NCI-H1048 (cell line): ENCODE measurements at places on chromosomes 12 and 14.

GRCh38 chr14:90177539-90178189, 78.7 kb upstream of the PSMC1 start:
- no peak for DNase-seq

- DNase-seq, result no peak
These were observed 46.7 kb upstream of the CORO1C start for GRCh38 chr12:108778053-108778452.

DNA sequence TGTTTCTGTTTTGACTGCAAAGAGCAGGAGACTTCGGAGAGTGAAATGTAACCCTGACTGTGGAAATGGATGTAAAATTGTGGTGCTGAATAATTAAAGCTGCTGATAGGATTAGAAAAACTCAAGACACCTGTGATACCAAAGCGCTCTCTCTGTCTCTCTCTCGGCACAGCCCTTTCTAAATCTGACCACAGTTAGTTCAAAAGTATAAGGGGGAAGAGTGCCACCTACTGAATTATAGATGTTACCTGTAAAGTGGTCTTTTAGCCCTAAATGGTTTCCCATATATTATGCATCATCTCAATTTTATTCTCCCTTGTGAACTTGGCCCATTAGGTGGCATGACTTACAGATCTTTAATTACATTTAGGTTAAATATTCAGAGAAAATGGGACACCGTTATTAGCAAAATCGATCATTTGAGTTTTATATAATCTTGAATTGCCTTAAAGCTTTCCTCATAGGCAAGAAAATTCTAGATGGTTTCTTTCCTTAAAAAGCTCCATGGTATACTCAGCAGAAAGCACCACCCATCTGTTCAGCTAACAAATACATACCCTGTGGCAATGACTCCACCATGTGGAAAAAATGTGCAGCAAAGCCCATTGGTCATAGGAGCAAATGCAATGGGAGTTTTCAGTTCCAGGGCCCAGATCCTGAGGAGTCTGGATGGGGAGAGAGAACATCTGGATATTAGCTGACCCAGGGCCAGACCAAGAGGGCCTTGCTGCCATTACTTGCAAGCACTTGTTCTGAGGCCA, 18.1 kb downstream of the RFC5 start:
- no peak for DNase-seq

- DNase-seq, result no peak
These were observed 9.4 kb upstream of the DCP1B start for GRCh38 chr12:2013527-2014223.

DNA sequence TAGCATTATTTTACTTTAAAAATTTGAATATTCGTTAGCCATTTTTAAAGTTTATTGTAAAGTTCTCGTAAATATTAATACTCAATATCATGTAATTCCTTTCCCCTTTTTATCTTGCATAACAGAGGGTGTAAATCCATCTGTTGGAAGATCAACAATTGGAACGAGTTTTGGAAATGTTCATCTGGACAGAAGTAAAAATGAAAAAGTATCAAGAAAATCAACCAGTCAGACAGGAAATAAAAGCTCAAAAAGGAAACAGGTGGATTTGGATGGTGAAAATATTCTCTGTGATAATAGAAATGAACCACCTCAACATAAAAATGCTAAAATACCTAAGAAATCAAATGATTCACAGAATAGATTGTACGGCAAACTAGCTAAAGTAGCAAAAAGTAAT, 1.8 kb downstream of the PMCH start:
- DNase-seq, result no peak

DNA sequence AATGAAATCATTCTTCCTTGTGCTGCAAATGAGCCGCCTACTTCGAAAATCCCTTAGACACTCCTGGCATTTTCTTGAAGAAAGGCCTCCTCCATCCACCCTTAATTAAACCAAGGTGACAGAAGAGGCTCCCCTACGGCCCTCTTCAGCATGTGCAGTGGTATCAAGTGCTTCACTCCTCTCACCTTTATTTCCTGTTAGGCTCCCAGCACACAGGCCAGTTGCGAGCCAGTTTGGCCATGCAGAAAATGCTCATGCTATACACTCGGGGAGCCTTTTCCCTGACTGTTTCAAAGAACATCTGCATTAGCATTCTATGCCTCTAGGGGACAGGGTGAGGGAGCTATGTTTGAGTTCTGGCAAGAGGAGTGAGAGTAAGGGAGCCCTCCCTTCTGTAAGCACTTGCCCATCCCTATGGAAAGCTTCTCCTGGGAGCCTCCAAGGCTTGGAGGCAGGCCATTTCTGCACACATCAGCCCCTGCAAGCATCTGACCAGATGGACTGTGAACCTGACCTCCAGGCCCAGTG, 291.5 kb downstream of the RPS29 start:
- no peak for DNase-seq

- no peak for DNase-seq
These were observed 1.3 kb upstream of the MAP3K9 start for GRCh38 chr14:70810621-70811020.

- no peak for DNase-seq
These were observed 19.3 kb downstream of the TAS2R50 start for GRCh38 chr12:10967409-10967808.

DNA sequence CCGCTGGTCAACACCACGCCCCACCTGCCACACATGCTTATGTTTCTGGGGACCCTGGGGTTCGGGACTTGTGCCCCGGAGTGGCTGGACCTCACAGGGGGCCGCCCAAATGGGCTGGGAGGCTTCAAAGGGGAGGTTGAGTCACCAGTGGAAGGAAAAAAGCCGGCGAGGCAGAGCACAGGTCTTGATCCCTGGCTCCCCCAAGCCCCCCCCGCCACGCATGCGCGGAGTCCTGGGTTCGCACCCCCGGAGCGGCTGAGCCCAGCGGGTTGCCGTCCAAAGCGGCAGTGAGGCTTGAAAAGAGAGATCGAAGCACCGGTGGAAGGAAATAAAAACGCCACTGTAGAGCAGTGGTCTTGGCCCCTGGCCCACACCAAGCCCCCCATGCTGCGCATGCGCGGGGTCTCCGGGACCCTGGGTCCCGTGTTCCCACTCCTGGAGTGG, 313.5 kb downstream of the ALG10 start:
- DNase-seq, result no peak

- no peak for DNase-seq
These were observed 38.5 kb downstream of the RIN3 start for GRCh38 chr14:92552066-92552465.

GRCh38 chr12:89576572-89577220, 50.8 kb upstream of the POC1B start:
- no peak for DNase-seq

DNA sequence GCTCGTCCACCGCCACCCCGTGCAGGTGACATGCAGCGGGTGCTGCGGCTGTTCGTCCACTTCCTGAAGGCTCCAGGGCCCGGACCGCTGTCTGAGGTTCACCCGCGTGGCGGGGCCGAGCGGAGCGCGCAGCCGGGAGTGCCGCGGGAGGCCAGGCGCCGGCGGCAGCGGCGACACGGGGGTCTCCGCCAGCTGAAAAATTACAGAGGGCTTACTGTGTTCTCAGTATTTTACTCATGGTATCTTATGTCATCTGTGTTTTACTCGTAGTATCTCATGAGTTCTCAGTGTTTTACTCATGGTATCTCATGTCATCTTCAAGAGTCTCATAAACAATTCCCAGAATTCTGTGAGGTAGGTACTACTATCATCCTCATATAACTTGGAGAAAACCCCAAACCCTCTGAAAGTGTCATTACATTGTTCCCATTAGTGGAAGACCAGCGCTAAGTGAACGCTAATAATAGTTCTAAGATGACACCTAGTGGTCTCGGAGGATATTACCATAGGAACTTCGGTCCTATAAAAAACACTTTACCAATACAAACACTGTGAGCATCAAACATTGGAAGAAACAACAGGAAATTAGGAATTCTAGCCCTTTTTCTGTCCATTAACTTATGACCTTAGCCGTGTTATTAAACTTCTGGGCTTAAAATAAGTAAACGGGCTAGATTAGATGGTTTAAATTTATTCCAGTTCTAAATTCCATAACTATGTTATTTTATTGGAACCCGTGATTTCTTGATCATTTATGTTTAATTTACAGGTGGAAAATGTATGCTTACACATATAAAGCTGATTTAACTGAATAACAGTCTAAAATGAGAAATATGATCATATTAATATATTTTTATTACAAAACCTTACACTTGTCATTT, 32.4 kb downstream of the AK7 start:
- DNase-seq, result no peak
